Right forelimb (tissue), 1 donor: ENCODE measurements at places on chromosomes 1 and 21.

- no peak for DNase-seq
Observed at GRCh38 chr1:193524616-193525015, 338.2 kb upstream of the B3GALT2 start.

- no peak for DNase-seq
Observed at GRCh38 chr1:43256675-43257570, 12.9 kb upstream of the TMEM125 start.

GRCh38 chr1:23288671-23289070, 55.4 kb downstream of the HNRNPR start:
- DNase-seq: no peak

DNA sequence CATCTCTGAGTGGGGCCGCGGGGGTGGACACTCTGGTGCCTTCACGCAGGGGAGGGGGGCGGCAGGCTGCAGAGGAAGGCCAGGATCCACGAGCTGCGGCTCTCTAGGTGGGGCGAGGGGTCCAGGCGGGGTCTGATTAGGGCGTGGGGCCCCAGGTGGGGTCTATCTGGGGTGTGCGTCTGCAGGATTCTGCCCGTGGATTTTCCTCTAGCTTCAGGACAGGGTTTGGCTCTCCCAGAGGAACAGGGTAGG, 6.3 kb downstream of the JMJD4 start:
- no peak for DNase-seq

- DNase-seq: no peak
Observed at GRCh38 chr1:89451011-89451410, 73.6 kb upstream of the LRRC8B start.

DNA sequence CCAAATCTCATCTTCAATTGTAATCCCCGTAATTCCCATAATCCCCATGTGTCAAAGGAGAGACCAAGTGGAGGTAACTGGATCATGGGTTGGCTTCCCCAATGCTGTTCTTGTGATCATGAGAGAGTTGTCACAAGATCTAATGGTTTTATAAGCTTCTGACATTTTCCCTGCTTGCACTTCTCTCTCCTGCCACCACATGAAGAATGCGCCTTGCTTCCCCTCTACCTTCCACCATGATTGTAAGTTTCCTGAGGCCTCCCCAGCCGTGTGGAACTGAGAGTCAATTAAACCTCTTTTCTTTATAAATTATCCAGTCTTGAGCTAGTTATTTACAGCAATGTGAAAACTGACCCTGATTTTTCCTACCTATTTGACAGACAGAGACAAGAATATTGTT, 162.5 kb upstream of the SYT6 start:
- no peak for DNase-seq

- no peak for DNase-seq
Observed at GRCh38 chr1:39194398-39195051, 10.0 kb upstream of the MACF1 start.

DNA sequence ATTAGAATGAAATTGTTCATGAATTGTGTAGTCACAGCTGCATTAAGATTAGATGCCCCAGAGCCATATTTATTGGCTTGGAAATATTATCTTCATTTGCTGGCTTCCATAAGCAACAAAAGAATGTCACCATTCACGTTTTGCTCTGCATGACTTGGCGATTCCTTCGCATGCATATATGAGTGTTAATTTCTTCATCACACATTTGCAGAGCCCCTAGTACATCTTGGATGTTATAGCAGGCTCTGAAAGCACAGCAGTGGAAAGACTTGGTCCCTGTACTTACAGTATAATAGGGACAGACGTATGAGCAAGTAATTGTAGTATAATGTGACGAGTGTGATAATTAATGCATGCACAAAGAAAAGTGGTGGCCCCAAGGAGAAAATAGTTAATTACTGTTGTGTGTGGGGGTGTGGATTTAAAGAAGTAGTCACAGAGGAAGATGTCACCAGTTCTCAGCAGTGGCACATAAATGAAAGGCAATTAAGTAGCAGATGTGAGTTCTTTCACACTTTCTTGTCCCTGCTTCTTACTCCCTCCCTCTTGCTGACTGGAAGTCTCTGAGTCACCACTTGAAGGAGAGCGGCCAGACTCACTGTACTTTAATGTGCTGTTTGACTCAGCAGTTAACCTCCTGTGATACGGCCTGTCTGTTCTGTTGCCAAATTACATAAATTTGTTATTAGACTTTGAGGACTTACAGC, 21.0 kb downstream of the S100A10 start:
- no peak for DNase-seq

- DNase-seq: no peak
Observed at GRCh38 chr1:221302810-221303209, 423.6 kb downstream of the HLX start.

GRCh38 chr1:160169553-160170399, 18.4 kb downstream of the ATP1A4 start:
- DNase-seq: no peak

DNA sequence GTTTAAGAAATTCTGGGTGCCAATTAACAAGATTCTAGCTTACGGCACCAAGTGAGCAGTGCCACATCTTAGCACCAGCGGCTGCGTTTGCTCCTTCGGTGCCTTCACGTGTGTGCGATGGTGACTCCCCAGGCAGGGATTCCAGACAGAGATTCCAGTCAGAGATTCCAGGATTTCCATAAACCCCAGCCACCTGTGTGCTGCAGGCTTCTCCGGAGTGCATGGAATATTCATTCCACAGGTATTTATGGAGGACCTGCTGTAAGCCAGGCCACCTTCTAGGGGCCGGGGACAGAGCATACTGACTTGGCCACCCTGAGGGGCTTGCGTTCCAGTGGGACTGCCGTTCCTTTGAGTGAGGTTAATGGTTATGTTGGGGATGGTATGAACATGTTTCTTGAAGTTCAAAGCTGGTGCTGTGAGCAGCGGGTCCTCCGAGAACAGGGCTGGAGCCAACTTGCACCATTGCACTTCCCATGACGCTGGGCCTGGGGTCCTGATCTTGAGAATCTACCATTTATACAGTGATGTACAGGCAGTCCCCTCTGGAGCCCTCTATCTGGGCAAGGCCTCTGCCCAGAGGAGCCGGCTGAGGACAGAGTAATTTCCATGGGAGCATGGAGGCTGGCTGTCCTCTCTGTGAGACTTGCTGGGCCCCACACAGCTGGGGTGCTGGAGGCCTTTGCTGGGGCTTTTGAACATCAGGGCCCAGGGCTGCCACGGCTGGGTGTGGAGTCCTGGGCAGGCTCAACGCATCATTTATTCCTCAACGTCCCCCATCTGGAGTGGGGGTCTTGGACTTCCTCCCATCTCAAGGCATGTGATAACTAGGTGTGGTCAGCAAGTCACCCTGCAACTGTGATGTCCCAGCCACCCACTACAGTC, 58.8 kb upstream of the AJAP1 start:
- no peak for DNase-seq

- no peak for DNase-seq
Observed at GRCh38 chr1:67741121-67741520, 56.1 kb downstream of the GADD45A start.
